ENCODE measurements at places on chromosomes 11 and 22.

DNA sequence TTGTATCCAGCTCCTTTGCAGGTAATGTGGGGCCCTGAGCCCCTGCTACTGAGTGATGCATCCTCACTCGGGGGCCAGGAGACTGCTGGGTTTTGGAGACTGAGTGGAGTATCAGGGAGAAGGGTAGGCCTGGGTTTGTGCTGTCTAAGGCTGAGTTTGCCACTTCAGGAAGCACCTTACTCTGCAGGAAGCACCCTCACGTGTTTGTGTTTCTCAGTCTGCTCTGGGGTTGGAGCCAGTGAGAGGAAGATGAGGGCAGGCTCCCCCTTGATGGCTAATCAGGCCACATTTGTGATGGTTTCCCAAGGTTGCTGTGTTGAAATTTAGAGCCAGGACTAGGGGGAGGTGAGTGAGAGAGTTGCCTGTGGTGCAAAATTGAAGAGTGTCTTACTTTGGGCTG is 13.7 kb upstream of the THY1 start:
- no peak for DNase-seq

- DNase-seq, result no peak
Observed at GRCh38 chr11:79333355-79333754, 107.5 kb downstream of the TENM4 start.

GRCh38 chr22:50600967-50601668 is 525 bp downstream of the MAPK8IP2 start:
- DNase-seq, result no peak

DNA sequence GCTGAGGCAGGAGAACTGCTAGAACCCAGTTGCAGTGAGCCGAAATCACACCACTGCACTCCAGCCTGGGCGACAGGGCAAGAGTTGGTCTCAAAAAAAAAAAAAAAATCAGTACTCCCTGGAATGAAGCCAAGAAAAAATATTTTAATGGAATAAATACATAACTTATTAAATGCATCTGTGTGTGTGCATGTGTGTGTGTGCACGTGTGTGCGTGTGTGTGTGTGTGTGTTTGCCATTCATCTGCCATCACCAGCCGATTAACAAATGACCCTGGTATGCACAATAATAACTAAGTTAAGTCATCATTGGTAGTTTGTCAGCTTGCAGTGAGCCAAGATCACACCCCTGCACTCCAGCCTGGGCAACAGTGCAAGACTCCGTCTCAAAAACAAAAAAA is 35.0 kb upstream of the SCGB1A1 start:
- no peak for DNase-seq

- no peak for DNase-seq
Observed at GRCh38 chr11:69509846-69510390, 28.5 kb downstream of the LINC01488 start.

GRCh38 chr22:49447837-49448236 is 379.8 kb downstream of the BRD1 start:
- no peak for DNase-seq

DNA sequence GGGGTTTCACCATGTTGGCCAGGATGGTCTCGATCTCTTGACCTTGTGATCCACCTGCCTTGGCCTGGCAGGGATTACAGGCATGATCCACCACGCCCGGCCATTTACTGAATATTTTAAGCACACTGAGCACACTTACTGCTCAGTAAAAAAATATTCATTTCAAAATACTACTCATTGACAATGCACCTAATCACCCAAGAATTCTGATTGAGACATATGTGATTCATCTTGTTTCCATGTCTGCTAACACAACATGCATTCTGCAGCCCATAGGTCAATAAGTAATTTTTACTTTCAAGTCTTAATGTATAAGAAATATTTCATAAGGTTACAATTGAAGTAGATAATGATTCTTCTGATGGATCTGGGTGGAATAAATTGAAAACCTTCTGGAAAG is 4.2 kb upstream of the OR52J3 start:
- DNase-seq, result no peak

GRCh38 chr11:118927554-118928100 is 1.9 kb upstream of the BCL9L start:
- DNase-seq, result no peak

- DNase-seq, result no peak
Observed at GRCh38 chr22:28034145-28034759, 115.2 kb upstream of the PITPNB start.

- DNase-seq, result no peak
Observed at GRCh38 chr11:77959434-77959833, 35.0 kb downstream of the INTS4 start.

DNA sequence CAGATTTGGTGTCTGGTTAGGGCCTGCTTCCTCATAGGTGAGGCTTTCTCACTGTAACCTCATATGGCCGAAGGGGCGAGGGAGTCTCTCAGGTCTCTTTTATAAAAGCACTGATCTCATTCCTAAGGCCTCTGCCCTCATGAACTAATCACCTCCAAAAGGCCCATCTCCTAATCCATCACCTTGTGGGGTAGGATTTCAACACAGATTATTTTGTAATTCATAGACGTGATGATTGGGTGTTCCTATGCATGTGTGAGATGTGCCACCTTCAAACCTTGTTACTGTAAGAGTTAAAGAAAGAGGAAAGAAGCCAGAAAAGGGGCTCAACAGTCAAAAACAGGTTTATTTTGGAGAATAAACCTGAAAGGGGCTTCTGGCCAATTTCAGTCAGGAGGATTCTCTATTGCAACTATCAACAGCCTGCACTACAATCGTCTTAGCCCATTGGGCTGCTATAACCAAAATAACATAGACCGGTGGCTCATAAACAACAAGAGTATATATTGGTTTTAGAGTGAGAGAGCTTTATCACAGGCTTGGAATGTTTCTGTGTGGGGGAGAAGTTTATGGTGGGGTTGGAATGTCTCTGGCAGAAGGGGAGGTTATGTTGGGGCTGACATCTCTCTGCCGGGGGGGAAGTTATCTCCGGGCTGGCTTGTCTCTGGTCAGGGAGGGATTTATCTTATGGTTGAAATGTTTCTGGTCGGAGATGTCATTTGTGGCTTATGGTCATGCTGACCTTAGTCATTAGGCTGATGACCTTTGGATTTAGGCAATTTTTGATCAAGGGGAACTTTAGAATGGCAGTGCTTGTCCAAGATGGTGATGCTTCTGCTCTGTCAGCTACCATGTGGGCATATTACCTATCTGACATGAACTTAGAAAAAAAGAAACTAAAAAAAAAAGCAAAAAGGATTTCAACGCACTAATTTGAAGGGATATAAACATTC is 35.1 kb downstream of the CSF2RB start:
- no peak for DNase-seq

DNA sequence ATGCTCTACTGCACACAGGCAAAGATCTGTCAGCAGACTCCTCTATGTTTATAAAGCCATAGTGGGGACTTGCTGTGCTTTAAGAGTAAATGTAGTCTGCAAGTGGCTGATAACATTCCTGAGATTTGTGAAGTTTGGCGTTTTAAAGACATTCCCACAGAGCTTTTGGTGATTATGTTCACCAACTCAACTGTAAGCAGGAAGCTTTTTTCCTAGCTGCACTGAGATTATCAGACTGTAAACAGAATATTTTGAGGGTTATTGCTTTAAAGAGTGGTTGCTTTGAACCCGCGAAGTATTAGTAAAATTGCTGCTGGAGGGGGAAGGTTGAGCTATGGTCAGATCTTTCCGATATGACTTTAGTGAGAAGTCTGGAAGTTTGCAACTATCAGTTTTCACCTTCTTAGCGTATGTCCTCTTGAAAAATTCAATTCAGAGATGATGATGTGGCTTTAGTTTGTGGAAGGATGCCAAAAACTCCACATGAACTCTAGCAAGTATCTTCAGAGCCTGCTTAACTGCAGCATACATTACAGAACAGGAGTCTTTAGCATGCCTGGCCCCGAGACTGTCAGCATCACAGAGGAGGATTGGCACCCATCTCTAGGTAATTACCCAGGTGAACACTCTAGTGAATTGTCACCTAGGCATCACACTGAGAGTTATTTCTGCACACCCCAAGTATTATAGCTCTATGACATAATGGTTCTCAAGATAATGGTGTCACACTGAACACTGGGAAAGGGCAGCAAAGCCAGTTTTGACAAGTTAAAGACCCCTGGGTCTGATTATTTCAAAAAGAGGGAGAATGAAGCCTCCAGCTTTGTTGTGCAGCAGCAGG is 89.9 kb downstream of the MTNR1B start:
- no peak for DNase-seq

DNA sequence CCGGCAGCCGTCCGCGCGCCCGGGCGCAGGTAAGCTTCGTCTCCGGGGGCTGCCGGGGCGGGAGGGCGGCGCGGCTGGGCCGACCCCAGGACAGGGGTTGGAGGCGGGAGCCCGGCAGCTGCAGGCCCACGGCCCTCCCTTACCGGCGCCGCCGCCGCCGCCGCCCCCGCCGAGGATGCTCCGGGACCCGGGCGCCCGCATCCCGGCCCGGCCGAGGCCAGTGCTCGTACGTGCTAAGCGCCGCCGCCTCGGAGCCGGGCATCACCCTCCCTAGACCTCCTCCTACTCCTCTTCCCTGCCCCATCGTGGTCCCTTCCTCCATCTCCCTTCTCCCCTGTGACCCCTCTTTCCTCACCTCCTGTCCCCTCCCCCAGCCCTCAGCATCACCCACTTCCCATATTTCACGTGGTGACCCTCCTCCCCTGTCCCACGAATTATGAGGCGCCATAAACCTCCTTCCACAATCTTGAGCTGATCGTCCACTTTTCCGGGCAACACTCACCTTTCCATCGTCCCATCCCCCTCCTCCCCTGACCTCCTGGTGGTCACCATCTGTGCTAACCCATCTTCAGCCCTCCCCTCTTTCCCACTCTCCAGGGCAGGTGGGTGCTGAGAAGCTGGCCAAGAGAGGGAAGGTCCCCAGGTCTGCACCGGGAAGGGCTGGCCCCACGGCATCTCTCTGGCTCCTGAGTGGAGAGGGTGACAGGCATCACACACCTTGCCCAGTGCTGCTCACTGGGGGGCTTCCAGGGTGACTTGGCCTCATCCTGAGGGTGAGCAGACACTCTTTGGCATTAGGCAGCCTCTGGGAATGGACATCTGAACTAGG is 612 bp downstream of the ASPHD2 start:
- no peak for DNase-seq

- no peak for DNase-seq
Observed at GRCh38 chr11:133526790-133527189, 5.5 kb downstream of the OPCML start.

DNA sequence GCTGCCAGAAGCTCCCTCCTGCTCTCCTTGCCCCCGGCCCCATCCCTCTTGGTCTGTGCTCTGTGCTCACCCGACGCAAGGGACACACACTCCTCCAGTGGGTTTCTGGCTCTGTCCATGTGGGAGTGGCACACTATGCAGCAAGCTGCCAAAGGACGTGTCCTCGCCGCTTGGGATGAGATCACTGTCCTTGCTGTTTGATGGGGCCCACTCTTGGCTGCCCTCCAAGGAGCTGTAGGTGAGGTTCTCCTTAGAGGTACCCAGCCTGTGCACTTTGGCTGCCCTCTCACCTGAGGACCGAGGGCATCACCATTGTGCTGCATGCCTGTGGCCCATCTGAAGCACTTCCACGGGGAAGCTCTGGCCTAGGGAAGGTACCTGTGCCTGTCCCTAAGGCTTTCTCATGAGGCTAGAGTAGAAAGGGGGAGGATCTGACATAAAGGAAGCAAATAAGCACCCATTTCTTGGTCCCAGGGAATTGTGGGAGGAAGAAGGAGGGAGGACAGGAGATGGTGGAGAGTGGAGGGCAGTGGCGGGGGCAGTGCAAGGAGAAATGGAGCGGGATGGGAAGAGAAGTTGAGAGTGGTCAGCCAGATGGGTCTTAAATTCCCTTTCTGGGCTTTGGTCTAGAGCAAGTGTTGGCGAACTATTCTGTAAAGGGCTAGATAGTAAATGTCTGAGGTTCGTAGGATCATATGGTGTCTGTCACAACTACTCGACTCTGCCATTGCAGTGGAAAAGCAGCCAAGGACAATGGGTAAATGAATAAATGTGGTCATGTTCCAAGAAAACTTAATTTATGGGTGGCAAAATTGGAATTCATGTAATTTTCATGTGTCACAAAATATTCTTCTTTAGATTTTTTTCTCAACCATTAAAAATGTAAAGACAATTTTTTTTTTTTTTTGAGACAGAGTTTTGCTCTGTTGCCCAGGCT is 47.0 kb upstream of the AMPD3 start:
- DNase-seq, result no peak

DNA sequence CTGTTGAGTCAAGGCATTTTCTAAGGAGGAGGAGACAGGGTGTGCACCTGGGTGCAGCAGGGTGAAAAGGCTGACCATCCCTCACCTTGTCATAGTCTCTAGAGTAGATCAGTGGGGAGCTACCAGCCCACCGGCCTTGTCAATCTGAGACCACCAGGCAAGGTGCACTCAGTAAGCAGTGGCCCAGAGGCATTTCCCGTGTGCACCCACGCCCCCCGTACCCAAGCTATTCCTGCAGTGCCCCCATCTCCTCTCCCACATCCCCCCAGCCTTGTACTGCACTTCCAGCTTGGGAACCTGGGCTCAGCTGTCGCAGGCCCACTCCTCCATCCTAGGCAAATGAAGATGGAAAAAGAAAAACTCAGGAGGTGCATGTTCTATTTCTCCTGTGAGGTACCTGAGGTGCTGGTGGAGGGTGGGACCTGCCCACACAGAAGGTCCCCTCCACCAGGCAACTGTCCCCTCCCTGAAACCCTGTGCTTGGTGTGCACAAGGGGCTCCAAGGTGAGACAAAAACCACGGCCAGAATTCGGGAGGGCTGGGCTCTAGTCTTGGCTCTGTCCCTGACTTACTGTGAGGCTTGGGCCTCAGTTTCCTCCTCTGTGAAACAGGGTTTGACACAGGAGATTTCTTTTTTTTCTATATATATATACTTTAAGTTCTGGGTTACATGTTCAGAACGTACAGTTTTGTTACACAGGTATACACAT is 8.4 kb downstream of the P2RY2 start:
- DNase-seq, result no peak

DNA sequence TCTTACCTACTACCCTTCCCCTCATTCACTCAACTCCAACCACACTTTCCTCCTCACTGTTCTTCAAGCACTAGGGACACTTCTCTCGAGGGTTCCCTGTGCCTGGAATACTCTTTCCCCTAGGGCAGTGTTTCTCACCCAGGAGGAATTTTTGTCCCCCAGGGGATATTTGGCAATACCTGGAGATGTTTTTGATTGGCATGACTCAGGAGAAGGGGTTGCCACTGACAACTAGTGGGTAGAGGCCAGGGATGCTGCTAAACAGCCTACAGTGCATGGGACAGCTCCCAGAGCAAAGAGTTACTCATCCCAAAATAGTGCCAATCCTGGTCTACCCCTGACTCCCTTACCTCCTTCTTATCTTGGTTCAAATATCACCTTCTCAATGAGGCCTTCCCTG is 40.0 kb downstream of the BTG4 start:
- no peak for DNase-seq

GRCh38 chr22:48310740-48311139 is 1516.9 kb downstream of the BRD1 start:
- no peak for DNase-seq

- DNase-seq, result no peak
Observed at GRCh38 chr22:37228106-37229011, 15.7 kb downstream of the RAC2 start.
